Inflammatory macrophage treated with lipopolysaccharide for 1 hour (primary cell): ENCODE measurements at places on chromosomes 3 and 15.
A peak's percentile ranks its signal among the peaks of the same experiment; 100 is the strongest.

DNA sequence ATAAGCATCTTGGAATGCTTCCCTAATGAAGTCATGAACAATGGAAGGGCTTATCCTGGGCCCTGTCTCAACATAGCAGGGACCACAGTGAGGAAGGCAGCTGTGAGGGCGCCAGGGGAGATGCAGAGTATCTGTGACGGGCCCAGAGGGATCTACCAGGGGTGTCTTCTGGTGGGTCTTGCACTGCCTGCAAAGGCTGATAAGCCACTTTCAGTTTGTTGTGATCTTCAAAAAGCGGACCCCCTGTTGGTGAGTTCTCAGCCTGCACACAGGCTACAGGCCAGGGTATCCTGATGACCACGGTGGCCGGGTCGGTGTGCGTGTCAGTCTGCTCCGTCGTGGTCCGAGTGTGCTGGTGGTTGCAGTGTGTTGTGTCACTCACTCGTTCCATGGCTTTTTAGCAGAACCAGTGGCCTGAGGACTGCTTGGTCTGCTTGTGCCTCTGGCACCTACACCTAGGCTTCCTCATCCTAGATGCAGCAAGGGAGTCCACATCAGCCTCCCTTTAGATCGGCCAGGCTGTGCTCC lies 46.8 kb downstream of the CHDH start:
- no peak for DNase-seq

DNA sequence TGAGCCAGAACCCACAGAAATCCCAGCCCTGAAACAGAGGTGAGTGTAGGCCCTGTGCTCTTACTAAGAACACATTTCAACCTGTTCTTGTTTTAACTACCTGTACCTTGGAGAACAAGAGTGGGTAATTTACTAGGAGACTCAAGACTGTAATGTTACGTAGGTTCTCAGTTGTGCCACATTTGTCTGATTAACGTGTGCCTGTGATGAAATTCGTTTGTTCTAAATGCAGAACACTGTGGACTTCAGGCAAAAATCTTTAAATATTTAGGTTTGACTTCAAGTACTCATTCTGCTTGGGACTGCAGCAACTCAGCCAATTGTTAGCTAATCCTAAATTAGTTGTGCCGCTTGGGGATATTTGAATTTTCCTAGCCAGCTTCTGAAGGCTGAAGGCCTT lies 28.3 kb downstream of the GTF2E1 start:
- DNase-seq, result no peak

DNA sequence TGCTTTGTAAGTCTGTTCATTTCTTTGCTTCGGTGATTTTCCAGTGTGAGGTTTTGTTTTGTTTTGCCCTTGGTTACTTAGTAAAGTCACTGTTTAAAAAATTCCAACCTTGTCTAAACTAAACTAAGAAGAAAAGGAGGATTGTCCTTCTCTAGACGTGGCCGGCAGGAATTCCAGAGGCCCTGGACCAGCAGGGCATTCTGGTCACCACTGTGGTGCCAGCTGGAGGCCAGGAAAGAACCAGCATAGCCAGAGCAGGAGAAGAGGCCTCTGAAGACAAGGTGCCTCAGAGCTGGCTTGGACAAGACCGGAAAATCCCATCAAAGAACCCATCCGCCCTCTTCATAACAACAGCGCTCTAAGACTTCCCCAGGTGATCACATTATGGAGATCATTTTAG lies 8.2 kb downstream of the PLOD2 start:
- no peak for DNase-seq

GRCh38 chr3:159378396-159379194 lies 576.7 kb downstream of the MFSD1 start:
- no peak for DNase-seq

GRCh38 chr15:78064544-78064943 lies 13.0 kb downstream of the TBC1D2B start:
- DNase-seq, result no peak

DNA sequence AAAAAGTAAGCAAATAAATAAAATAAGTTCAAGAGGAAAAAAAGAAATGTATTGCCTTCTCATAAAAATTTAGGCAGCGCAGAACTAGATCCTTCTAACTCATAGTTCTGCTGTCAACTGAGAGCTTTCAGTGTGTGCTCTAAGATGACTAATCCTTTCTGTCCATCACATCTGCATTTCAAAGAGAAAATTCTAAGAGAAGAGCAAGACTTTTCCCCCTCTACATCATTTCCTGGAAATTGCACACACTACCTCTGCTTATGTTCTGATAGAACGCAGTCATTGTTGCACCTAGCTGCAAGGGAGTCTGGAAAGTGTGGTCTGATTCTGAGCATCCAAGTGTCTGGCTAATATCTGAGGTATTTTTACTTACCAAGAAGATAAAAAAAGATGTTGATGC lies 39.6 kb upstream of the SLCO3A1 start:
- no peak for DNase-seq

GRCh38 chr3:181851063-181851462 lies 139.3 kb downstream of the SOX2 start:
- DNase-seq, result no peak

DNA sequence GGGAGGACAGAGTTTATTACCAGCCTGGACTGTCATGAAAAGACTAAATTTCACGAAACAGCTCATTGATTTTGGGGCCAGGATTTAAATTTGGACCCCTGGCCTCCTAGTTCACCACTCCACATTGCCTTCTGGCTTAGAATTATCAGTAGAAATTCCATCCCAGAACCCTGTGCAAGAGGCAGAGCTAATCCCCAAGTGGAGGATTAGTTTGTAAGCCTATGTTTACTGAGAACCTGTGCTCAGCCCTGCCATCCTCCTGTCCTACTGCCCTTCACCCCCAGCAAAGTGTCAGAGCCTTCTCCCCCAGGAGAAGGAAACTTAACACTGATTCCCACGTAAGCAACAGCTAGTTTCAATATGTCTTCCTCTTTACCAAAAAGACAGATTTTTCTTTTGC lies 99.4 kb downstream of the SST start:
- DNase-seq, result no peak

DNA sequence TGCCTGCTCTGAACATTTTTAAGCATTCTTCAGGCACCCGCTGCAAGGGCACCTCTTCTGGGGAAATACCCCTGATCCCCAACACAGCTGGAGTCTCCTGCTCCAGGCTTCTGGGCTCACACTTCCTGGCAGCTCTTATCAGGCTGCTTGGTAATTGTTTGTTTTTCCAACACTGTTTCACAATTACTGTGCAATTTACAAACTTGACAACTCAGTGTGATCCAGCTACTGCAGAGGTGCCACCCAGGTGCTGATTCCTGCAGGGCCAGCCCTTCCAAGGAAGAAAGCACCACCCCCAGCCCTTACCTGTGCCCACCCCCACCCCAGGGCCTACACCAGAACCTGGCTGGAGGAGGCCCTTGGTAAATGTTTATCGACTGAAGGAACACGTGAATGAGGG lies 66.5 kb downstream of the MAGEF1 start:
- DNase-seq, result no peak

GRCh38 chr3:98553753-98554152 lies 22.0 kb downstream of the GPR15 start:
- peak; percentile 39 for DNase-seq

DNA sequence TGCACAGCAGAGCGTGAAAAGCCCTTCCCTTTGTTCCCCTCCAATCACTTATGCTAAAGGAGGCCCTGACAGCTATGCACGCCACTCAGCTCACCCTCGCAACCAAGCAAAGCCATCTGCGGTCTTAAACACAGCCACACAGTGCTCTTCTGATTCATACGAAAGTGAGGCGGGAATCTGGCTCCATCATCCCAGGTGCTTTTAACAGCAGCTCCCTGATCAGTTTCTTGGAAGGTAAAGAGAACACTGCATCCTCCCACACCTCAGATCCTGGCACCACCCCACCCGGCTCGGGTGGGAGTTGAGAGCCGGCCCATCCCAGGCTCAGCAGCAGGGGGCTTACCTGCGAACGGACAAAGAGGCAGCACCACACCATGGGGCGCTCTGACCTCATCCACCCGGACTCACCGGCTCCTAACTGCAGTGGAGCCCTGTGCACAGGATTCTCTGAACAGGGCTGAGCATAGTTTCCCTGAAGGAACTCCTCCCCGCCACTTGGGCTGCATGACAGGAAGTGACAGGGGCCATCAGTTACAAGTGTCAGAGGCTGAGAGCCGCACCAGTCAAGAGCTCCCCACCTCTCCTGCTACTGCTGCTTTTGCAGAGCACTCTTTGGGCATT lies 114.3 kb upstream of the ARHGEF3 start:
- DNase-seq, result peak; percentile 50

DNA sequence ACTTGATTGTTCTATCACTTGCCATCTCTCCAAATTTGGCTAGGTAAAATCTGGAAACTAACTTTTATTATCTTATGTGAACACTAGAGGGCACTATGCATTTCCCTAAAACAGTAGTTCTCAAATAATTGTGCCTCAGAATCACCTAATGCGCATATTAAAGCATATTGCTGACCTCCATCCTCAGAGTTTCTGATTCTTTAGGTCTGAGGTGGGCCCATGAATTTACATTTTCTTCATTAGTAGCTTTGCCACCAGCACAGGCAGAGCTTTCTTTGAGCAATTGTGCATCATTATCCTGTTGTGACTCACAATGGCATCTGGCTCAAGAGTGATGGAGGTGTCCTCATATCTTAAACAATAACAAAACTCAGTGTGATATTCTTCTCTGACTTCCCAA lies 17.5 kb upstream of the BCHE start:
- DNase-seq, result peak; percentile 27

DNA sequence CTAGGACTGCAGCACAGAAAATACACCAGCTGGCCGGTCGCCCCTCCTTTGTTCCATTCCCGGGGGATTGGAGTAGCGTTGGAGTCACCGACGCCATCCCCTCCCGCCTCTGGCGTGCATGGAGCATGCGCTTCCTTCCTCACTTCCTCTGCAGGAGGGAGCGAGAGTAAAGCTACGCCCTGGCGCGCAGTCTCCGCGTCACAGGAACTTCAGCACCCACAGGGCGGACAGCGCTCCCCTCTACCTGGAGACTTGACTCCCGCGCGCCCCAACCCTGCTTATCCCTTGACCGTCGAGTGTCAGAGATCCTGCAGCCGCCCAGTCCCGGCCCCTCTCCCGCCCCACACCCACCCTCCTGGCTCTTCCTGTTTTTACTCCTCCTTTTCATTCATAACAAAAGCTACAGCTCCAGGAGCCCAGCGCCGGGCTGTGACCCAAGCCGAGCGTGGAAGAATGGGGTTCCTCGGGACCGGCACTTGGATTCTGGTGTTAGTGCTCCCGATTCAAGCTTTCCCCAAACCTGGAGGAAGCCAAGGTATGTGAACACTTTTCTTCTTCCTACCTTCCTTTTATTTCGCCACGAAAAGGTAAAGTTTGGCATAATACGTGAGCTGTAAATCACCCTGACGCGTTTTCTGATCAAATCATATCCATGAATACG lies at the start of gene SCG3:
Gene SCG3, plus strand, starts transcription at position 201 of the 661 bp plus-strand sequence. Its CDS starts 253 bp downstream, at position 454.
- peak; percentile 71 for DNase-seq
